ENCODE measurements at places on chromosomes 5 and 9.

GRCh38 chr5:157546456-157547100, 29.0 kb downstream of the ADAM19 start:
- no peak for DNase-seq

GRCh38 chr9:122991370-122991830, 42.1 kb upstream of the GPR21 start:
- DNase-seq = peak; percentile 69

DNA sequence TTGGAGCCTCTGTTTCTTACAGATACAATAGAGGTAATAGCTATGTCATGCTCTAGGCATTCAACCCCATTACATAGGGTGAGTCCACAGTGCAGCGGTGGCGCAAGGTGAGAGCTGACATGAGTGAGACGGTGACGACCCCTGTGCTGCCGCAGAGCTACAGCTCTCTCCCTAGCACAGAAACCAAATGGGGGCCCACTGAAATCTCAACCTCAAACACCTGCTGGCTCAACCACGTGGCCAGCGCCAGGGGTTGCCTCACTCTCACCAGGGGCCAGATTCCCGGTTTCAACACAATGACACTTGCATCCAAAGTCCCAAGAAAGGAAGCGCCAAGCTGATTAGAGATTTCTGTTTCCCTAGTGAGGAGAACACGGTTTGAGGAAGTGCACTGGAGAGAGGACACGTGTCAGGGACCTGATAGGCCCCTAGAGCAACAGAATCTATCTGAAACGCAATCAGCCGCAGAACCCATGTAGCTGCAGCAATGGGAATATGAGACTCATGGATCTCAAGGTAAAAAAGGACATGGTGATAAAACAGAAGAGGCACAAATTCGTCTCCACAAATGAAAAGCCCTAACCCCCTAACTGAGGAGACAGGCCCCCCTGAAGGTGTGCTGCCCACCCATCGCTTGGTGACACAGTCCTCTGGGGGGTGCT, 114.3 kb downstream of the CRB2 start:
- DNase-seq = no peak

DNA sequence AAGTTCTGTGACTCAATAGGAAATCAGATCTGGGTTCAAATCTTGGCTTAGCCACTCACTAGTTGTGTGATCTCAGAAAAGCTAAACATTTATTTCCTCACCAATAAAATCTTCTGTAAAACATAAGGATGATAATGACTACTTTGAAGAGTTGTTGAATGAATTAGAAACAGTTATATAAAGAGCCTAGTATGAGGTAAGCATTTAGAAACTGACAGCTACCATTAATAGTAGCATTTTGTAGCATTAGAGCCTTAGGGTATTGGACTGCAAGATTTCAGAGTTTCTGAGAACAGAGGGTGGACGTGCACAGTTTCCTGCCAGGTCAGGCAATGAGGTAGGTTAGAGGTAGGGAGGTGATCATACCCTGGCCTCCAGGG, 293.2 kb downstream of the CWC27 start:
- DNase-seq = no peak

- peak; percentile 51 for DNase-seq
Measured at GRCh38 chr5:132065351-132065937, 5.0 kb downstream of the IL3 start.

DNA sequence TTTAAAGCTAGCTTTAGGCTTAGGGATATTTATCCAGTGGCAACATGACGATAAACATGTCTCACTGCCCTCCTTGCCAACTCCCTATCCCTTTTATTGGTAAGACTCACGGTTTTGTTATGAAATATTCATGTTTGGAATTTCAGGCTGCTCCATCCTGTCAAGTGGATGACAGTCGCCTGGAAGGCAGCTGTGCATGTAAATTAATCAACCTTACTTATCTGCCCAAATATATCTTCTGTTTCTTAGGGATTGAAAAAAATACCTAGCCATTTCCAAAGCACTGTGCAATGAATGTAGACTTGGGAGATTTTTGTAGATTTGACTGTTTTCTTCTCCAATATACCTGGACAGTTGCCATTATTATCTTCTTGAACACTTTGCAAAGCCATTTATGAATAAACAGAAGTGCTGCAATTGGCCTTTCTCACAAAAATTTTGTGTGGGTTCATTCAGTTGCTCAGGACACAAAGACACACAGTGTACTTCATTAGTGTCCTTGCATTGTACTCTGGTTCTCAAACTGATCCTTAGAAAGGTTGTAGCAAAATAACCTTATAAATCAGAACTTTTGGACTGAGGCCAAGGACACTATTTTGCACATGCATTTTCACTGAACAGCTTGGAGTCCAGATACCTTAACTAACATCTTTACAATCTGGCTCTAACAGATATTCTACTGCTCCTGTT, 889.4 kb upstream of the SEMA6A start:
- DNase-seq = no peak

- no peak for DNase-seq
Measured at GRCh38 chr5:21238786-21239185, 1250.8 kb upstream of the CDH18 start.

DNA sequence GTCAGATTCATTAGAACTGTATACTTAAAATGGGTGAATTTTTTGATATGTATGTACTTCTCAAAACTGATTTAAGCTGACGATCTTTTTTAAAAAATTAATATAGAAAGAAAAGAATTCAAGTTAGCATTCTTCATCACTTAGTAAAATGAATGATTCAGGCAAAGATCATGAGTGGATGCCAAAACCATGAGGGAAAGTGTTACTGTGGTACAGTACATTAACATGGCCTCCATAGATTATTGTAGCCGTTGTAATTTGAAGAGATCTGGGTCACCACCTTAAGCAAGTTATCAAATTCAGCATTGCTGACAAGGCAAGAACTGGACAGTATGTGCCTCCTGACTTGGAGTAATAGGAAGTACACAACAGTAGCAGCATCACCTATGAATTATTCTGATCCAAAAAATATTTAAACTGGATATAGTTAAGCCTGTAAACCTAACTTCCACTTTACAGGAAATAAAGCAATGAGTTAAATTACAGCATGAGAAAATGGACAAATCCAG, 29.7 kb downstream of the C9orf85 start:
- DNase-seq = no peak

DNA sequence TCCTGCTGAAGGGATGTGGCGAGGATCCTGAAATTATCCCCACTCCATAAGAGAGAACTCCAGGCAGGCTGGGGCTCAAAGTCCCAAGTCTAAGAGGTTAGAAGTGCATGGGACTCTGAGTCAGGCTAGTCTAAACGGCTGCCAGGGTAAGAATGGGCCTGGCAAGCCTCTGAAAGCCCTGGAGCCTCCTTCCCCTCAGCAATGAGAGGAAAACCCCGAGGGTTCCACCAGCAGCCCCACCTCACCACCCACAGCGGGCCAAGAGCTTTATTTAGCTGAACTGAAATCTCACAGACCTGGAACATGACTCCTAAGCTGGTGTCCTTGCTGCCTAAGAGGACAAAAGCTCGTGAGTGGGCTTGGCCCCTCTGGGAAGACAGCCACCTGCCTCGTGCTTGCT, 135.5 kb downstream of the SEC61B start:
- no peak for DNase-seq

DNA sequence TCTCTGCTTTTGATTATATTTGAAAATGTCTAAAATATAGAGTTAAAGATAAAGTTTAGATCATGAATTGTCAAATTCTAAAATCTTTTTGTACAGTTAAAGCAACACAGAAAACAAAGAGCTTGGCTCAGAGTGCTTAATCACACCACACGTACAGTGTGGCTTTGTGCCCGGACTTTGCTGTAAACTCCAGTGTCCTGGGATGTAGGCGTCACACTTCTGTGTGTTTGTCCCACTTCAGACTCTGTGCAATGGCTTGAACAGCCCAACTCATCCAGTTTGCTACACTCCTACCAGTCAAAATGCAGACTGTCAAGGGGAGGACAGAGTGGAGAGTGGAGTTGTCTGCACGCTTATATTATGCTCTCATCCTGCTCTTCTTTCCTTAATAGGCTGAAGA, 45.3 kb downstream of the SMARCA2 start:
- no peak for DNase-seq

DNA sequence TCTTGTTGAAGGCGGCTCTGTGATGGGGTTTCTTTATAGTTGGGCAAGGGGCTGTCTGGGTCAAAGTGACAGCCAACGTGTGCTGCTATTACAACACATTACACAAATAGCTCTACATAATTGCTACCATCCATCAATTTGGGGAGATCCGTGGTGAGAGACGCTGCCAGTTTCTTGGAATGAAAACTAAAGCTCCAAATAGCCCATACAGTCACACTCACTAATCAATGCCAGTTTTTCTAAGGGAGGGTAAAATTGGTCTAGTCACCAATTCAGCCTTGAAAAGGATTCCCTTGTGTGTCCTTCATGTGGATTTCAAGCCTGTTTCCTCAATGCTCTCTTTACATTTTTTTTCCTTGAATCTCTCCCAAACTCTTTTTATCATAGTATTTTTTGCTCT, 343.3 kb upstream of the KLF4 start:
- no peak for DNase-seq

GRCh38 chr9:117415358-117415914, 579 bp upstream of the ASTN2 start:
- no peak for DNase-seq

DNA sequence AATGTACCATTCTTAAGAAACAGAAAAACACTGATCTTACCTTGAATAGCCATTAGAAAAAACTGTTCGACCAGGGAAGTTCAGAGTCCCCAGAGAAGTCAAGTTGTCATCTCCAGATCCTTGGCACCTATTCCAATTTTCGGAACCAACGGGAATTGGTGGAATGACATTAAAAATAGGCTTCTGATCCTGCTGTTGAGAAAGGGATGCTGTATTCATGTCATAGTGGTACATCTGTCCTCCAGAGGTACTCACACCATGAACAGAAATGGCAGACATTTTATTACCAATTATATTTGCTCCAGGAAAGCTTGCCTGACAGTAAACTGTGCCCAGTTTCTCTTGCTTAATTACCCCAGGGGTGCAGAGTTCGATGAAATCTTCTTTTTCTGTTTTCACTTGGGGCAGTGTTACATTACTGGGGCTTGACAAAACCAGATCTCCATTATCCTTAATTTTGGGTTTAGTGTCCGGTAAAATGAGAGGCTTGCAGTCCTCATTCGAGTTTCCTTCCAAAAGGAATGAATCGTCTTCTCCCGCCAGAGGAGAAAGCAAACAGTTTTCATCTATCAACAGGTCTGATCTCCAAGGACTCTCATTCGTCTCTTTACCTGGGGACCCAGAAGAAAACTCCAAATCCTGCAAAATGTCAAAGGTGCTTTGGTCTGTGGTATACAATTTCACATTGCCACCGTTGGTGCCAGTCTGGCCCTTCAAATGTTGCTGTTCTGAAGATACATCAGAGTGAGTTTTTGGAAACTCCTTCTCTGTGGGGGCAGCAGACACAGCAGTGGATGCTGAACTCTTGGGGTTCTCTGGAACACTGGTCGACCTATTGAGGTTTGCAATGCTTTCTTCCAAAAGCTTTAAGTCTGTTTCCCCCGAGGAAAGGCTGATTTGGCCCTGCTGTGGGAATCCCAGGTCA, 3.6 kb downstream of the NR3C1 start:
- DNase-seq = no peak

- peak; percentile 63 for DNase-seq
Measured at GRCh38 chr9:121902461-121903135, 190.5 kb downstream of the TTLL11 start.

- DNase-seq = no peak
Measured at GRCh38 chr5:149382517-149383220, 3.6 kb upstream of the IL17B start.

- no peak for DNase-seq
Measured at GRCh38 chr5:68271124-68271523, 55.6 kb downstream of the PIK3R1 start.

GRCh38 chr9:130542457-130543228, 36.7 kb upstream of the FUBP3 start:
- DNase-seq = no peak

DNA sequence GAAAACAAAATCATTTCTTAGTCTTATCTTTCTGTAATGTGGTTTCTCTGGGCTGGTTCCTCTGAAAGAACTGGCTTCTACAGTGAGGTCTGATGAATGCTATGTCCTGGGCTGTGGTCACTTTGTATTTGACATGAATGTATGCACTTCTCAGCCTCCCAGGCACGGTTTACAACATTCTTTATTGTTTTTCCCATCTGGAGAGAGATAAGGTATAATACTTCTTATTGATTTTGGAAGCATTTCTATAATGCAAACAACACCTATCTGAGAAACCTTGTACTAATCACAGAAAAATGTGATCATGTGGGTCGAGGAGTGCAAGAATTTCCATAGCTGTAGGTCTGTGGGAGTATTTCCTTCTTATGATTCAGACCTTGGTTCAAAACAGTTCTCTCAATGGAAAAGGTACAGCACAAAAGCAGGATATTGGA, 46.9 kb downstream of the ACTBL2 start:
- DNase-seq = peak; percentile 92

DNA sequence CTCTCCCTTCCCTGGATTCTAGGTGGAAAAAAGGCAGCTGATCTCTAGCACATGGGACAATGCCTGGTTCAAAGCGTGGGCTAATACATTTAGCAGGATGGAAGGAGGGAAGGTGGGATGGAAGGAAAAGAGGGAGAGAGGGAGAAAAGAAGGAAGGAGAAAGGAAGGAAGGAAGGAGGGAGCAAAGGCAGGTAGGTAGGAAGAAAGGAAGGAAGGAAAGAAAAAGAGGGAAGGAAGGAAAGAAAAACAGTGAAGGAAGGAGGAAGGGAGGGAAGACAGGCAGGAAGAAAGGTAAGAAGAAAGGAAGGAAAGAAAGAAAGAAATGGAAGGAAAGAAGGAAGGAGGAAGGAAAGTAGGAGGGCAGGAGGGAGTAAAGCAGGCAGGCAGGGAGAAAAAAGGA, 12.2 kb upstream of the PALM2AKAP2 start:
- DNase-seq = no peak

DNA sequence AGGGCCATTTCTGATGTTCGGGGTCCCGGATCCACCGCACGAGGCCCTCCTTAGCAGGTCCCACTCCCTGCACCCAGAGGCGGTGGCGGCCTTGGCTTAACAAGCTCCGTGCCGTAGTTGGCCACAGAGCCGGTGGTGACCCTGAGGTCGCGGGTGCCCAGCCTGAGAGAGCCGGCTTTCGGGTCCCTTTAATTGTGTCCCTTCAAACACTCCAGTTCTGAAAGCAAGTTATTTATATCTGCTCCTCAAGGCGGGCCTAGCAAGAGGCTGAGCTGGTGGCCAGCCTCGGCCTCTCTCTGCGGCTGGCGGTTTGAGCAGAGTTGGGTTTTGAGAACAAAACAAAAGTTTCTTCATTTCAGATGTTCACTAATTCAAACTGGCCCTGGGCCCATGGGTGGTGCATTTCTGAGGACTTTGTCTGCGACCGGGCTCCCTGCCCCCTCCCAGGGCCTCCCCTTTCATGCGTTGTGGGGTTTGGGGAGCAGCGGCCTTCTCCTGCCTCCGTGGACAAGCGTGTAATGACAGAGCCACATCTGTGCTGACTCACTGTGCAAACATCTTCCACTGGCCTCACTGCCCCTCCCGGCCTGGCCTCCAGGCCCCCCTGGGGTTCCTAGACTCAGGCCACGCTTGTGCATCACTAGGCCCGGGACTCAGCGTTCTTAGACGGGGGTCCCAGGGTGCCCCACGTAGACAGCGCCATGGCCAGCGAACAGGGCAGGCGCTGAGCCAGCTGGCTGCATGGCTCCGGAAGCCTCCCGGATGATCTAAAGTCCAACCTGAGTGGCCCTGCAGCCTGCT, 49.4 kb upstream of the COL5A1 start:
- no peak for DNase-seq
